IPS DF 6.9 (cell line): ENCODE measurements at places on chromosomes 4 and X.

- DNase-seq, result no peak
Measured at GRCh38 chrX:72029483-72030411, 102.0 kb downstream of the RTL5 start.

- no peak for DNase-seq
Measured at GRCh38 chr4:42617030-42617429, 39.9 kb downstream of the ATP8A1 start.

DNA sequence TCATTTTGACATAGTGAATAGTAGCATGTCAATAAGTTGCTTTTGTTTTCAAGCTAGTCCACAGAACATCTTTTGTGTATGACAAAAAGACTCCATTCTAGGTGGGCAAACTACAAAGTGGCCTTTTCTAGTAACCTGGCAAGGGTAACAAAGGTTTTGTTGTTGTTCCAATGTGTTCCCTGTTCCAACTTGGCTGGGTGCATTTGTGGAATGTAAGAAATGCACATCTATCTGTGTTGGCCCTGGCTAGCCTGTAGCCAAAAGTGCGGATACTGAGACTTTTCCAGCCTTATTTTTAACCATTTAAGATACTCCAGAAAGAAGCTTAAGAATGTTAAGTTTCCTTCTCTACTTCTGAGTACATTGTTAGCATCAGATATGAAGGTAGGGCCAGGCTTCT is 118.7 kb upstream of the CHRDL1 start:
- DNase-seq, result no peak

- no peak for DNase-seq
Measured at GRCh38 chr4:78748381-78748780, 27.8 kb upstream of the BMP2K start.
